ENCODE measurements at places on chromosomes 6 and 20.

GRCh38 chr6:169101036-169101805, 152.4 kb downstream of the THBS2 start:
- DNase-seq: no peak

GRCh38 chr6:100593522-100593921, 128.8 kb upstream of the SIM1 start:
- DNase-seq: no peak

DNA sequence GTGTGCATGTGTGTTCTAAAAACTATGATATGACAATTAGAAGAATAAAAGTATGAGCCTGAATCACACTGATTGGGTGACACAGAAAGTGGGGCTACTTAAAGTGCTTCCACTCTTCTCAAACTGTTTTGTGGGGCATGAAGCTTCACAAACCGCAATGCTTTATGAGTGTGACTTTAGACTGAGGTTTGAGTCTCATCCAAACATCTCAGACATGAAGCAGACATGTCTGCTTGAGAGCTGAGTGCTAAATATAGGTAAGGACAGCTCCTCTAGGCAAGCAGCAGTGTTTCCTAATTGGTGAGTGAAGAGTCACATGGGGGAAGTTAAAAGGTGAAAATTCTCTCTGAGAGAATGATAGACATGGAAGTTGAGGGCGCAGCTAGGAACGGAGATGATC, 726.9 kb upstream of the CITED2 start:
- no peak for DNase-seq

- DNase-seq: no peak
These were observed at the start of gene HAO1 for GRCh38 chr20:7940341-7940740. HAO1 (minus strand) TSS chr20:7940458; CDS start chr20:7940422, 36 bp downstream.

- DNase-seq: no peak
These were observed 41.7 kb downstream of the VEGFA start for GRCh38 chr6:43811733-43812099.

DNA sequence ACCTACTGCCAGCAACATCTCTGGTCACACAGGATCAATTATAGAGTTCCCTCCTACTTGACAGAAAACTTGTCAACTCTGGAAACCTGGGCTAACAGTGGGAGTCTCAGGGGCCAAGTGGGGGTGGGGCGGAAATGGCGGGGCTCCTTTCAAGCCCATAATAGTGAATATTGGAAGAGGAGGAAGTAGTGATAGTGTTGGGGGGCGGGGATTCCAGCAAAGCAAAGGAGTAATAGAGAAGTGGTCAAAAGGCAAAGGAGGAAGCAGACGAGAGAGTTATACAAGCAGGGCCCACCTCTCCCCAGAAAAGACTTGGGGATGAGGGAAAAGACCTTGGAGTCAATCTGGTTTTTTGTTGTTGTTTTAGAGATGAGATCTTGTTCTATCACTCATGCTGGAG, 2.1 kb downstream of the DEF6 start:
- peak; percentile 49 for DNase-seq

DNA sequence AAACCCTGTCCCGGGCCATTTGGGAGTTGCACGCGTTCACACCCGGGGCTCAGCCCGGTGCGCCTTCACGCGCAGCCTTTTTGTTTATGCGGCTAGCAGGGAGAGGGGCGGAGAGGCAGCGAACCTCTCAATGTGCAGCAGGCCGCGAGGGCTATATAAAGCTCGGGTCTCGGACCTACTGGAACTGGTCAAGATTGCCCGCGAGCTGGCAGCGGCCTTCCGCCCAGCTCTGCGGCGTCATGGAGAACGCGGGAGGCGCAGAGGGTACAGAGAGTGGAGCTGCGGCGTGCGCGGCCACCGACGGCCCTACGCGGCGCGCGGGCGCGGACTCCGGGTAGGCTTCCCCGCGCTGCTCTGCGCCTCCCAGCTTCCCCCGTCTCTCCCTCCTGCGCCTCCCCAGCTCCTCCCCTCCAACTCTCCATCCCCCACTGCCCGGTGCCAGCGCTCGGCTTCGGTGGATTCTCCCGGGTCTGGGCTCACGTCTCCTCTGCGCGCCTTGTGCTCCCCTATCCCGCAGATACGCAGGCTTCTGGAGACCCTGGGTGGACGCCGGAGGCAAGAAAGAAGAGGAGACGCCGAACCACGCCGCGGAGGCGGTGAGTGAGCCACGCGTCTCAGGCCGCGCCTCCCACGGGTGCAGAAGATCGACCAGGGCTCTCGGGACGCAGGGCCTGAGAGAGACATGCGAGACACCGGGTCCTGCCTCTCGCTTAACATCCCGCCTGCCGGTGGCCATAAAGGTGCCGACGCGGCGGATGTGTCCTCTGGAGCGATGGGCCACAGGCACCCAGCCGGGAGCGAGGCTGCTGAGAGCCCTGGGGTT, at the start of gene RIPPLY2:
Gene RIPPLY2 (plus strand): TSS at position 183 of the 823 bp plus-strand sequence. CDS start 57 bp downstream, at position 240.
- DNase-seq: peak; percentile 7

- DNase-seq: no peak
These were observed 1.2 kb upstream of the PLTP start for GRCh38 chr20:45913116-45913515.

DNA sequence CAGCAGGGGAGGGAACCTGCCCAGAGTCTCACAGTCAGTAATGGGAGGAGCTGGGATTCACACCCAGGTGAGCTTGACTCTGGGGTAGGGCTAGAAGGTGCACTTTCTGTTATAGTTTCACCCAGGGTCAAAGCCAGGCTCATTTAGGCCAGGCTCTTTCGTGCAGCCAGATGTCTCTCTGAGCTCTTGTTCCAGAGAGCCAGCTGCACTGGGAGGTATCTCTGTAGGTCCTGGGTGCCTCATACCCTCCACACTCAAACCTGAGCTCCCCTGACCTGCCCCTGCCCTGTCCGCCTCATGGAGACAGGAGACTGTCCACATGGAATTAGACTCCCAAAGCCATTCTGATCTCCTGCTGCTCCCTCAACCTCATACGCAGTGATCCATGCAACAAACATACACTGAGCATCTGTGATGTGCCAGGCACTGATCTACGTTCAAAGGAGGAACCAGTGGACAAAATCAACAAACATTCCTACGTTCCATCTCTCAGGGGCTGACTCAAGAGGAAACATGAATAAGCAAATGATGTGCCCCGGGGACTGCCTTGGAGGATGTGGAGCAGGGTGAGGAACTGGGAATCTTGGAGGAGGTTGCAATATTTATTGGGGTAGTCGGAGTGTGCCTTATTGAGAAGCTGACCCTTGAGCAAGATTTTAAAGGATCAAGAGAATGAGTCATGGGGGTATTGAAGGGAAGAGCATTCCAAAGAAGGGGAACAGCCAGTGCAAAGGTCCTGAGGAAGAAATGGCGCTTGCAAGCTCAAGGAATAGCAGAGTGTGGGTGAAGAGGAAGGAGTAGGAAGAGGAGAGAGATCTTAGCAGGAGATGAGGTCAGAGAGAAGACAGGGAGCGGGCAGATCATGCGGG, 71.3 kb upstream of the TOX2 start:
- DNase-seq: no peak

GRCh38 chr6:46906776-46907175, 15.0 kb downstream of the ADGRF5 start:
- DNase-seq: no peak

DNA sequence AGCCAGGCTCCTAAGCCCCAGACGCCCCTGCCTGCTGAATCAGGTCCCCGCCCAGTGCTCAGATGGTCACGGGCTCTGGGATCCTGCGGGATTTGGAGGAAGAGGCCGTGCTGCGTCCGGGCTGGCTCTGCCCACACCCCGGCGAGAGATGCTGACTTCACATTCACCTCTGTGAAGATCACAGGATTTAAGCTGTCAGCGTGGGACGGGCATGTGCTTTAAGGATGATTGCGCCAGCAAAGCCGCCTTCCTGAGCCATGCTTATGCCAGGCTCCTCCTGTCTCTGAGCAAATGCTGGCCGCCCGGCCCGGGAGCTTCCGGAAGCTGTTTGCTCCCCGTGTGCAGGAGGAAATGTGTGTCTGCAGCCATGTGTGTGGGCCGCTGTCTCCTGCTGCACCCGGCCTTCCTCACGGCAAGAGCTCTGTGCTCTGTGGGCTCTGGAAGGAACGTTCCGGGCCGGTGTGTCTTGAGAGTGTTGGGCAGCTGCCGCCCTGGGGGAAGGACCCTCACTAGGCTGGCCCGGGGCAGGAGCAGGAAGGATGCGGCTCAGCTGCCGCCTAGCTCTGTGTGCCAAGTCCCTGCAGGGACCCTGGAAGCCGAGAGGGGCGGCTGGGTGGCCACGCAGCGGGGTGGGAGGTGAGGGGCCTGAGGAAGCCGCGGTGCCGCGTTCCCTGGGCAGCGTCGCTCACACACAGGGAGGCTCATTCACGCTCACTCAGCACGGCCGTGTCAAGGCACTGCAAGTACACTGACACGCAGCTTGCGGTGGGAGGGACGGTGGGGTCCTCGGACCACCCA, 19.0 kb upstream of the BHLHE23 start:
- DNase-seq: no peak

DNA sequence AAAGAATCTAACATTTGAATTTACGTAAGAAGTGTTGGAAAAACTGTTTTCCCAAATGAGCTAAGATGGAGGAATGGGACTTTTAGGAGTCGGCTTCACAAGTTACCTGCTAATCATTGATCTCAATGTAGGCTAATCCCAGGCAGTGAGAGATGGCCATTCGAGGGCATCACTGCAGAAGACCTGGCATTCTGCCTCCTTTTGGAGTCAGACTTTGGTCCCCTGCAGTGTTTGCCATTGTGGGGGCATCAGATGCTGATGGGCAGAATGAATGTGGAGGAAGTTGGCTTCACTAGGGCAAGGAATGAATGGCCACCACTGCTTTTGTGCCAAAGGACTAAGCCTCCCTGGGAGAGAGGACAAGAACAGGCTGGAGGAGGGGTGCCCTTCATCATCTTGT, 55.7 kb upstream of the NKX2-2 start:
- no peak for DNase-seq

DNA sequence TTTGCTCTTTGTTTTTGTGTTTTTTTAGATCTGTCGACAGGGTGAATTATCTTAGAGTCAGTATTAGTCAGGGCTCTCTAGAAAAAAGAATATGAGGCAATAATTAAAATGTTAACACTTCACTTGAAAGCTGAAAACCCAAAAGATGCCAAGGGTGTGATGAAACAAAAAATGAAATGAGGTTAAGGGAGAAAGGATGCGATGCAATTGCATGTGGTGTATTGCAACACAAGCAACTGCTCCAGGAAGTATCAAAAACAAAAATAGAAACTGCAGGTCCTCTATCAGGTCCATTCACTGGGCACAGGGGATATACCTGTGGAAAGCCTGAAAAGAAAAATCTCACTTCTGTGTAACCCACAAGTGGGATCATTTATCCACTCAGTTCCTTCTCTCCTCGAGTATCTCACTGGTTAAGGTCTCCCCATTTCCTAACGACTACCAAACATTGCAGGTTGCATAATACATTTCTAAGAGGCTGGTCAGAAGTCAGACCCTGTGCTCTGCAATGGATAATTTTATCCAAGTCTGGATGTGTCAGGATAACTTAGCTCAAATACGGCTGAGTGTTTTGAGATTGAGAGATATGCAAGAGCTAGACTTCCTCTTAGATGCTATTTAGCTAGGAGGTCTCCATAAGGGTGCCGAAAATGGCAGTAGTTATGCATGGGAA, 257.7 kb upstream of the GJE1 start:
- no peak for DNase-seq

DNA sequence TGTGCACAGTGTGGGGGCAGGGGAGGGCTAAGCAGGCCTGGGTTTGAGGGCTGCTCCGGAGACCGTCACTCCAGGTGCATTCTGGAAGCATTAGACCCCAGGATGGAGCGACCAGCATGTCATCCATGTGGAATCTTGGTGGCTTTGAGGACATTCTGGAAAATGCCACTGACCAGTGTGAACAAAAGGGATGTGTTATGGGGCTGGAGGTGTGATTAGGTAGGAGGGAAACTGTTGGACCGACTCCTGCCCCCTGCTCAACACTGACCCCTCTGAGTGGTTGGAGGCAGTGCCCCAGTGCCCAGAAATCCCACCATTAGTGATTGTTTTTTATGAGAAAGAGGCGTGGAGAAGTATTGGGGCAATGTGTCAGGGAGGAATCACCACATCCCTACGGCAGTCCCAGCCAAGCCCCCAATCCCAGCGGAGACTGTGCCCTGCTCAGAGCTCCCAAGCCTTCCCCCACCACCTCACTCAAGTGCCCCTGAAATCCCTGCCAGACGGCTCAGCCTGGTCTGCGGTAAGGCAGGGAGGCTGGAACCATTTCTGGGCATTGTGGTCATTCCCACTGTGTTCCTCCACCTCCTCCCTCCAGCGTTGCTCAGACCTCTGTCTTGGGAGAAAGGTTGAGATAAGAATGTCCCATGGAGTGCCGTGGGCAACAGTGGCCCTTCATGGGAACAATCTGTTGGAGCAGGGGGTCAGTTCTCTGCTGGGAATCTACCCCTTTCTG, 44.0 kb upstream of the TTPAL start:
- no peak for DNase-seq

DNA sequence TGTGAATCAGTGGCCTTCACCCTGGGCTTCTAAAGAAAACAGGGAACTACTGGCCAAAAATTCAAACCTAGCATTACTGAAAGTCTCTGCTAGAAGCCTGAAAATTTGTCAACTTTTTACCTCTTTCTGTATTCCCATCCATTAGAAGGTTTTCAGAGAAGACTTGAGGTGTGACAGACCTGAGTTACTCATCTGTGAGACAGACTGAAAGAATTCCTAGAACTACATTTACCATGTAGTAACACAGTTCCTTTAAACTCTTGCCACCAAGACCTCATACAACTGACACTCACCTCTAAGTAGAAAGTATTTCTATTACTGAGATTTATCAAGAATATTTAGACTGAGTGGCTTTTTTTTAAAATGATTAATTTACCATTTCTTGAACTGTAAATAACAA, 4.5 kb downstream of the DPM1 start:
- no peak for DNase-seq

- DNase-seq: no peak
These were observed 84.7 kb upstream of the GCM1 start for GRCh38 chr6:53233309-53233708.

DNA sequence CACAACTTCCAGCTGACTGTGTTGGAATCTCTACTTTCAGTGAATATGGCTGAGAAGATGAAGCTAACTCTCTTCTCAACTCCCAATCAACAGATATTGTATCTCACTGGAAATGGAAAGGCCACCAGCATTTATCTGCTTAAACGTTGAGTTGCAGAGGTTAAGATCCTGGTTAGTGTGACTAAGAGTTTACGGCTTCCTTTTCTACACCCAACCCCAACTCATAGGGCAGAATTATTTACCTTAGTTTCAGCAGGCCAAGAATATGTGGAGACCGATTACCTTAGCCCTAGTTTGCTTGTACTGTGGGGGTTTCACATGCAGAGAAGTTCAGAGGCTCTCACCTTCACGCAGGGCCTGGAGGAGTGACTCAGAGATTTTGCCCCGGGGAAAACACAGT, 1026.6 kb downstream of the EYS start:
- DNase-seq: no peak

- DNase-seq: no peak
These were observed 40.5 kb downstream of the RNGTT start for GRCh38 chr6:88922775-88923548.

All from KG1 (cell line).